ENCODE measurements at places on chromosomes 4 and X.
A peak's percentile ranks its signal among the peaks of the same experiment; 100 is the strongest.

DNA sequence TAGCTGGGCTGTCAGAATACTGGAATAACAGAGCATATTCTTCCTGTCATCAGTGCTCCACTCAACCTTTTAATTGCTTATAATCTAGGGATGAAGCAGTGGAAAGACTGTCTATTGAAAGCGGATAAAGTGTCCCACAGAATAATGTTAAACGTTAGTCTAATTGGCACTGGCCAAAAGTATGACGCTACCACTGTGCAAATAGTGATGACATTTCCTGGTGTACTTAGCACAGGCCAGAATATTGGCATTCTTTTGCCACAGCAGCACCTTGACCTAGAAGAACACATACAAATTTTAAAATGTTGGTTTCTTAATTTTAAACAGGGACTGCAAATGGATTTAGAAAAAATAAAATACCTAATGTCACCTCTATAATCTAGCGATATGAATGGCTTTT, 635.2 kb upstream of the SPANXN1 start:
- no peak for DNase-seq

DNA sequence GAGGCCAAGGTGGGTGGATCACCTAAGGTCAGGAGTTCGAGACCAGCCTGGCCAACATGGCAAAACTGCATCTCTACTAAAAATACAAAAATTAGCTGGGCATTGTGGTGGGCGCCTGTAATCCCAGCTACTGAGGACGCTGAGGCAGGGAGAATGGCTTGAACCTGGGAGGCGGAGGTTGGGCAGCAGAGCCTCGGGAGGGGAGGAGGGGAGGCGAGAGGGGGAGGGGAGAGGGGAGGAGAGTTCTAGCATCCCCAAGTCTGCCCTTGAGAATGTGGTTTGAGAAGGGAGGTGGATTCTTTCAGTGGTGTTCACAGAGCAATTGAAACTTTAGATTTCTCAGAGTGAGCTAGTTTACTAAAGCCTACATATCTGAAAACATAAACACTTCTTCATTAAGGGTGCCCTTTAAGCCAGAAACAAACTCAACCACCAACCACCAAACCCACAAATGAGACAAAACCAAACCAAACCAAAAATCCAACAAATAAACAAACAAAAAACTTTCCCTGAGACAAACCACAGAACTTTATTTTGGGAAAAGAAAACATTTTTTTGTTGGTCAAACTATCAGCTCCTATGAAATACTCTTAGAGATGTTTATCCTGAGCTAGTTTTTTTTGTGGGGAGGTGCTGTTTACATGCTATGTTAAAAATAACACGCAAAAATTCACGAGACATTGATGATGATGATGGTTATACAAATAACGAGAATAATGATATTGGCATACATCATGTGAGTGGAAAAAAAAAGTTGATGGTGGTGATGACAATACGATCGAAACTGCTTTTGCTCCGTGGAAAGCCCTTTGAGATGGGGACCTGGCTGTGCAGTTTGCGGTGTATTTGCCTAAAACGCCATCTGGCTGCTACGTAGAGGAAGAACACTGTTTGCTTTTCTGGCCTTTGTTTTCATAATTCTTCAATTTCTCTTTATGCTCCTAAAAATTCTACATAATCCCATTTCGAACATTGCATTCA, 98.2 kb upstream of the PRKX start:
- DNase-seq: no peak

DNA sequence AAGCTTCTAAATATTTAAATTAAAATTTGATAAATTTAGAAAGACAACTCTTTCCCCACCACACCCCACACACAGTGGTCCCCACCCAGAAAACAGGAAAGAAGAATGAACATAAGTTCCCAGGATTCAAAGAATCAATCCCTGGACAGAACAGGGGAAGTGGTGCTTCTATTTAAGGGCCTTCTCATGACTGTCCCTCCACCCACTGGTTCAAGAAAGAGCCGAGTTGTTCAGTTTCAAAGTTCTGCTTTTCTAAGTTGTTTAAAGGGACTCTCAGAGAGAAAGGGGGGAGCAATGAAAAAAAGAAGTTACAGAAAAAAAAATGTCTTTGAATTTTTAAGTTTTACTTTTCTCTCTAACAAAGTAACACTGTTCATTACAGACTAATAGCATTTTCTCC, 195.8 kb downstream of the PDGFC start:
- DNase-seq: no peak

GRCh38 chr4:997375-998071, 4.3 kb upstream of the SLC26A1 start:
- DNase-seq: no peak

DNA sequence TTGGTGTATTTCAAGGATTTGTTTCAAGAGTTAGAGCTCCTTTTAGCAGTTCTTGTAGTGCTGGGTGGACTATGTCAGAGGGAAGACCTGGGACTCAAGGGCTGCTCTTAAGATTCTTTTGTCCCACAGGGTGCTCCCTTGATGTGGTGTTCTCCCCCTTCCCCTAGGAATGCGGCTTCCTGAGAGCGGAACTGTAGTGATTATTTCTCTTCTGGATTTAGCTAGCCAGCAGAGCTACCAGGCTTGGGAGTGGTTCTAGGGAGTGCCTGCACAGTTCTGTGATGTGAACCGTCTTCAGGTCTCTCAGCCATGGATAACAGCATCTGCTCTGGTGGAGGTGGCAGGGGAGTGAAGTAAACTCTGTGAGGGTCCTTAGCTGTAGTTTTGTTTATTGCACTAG, 336.8 kb downstream of the FSTL5 start:
- no peak for DNase-seq

DNA sequence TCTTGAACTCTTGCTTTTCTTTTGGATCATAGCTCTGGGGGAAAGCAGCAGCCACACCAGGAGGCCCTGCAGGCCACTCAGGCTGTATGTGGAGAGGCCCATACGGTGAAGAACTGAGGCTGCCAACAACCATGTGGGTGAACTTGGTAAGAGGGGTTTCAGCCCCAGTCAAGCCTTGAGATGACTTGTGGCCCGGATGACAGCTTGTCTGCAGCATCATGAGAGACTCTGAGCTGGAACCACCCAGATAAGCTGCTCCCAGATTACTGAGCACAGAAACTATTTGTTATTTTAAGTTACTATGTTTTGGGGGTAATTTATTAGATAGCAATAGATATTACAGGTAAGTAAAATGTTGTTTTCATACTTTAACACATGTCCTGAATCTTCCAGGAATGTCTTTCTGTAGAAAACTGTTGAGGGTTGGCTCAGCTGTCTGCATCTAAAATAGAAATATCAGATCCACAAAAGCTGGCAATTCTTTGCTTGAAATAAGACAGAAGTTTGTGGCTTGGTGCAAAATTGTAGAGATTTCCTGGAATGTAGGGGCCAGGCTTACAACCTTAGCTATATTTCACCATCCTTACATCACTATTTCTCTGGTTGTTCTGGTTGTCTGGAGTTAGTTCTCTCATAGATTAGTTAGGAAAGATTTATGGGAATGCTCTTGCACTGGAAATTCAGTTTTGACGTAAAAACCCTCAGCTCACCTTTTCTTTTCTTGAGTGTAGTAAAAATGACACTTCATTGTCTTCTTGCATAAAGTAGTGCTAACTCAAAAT, 272.1 kb downstream of the RAPGEF2 start:
- peak; percentile 16 for DNase-seq

- DNase-seq: no peak
Observed at GRCh38 chrX:6968231-6968630, 179.3 kb upstream of the STS start.

DNA sequence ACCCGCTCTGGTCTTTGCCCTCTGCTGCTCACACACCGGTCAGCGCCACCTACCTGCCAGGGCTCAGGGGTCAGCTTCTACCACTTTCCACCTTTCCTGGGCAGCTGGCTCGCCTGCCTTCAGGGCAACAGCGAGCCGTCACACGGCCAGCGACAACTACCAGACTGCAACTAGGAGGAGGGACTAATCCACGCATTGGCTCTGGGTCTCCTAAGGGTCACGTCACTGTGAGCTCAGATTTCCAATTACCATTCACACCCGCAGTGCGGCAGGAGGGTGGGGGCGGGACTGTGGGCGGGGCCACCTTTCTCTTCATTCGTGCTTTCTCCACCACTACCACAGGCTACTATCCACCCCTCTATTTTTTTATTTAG, at the start of gene BEX5:
BEX5 (minus strand) TSS at position 172 of the 374 bp plus-strand sequence. CDS start 1,712 bp downstream, outside the sequence.
- DNase-seq: no peak

GRCh38 chr4:157244348-157244747, 23.8 kb downstream of the GRIA2 start:
- no peak for DNase-seq

- DNase-seq: no peak
Observed at GRCh38 chr4:57113870-57114269, 3.7 kb upstream of the IGFBP7 start.

DNA sequence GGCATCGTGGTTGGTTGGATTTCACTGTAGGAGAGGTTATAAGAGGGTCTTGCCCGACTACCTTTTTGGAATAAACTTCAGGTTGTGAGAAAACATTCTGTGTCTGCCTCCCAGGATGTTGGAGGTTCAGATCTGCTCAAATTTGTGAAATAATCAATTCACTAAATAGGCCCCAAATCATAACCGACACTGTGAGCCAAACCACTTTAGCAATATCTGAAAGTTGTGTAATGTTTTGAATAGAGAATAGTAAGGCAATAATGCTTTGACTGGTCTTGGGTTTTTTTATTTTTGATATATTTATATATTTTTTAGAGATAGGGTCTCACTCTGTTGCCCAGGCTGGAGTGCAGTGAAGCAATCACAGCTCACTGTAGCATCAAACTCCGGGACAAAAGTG, 131.2 kb downstream of the GLRA3 start:
- no peak for DNase-seq

DNA sequence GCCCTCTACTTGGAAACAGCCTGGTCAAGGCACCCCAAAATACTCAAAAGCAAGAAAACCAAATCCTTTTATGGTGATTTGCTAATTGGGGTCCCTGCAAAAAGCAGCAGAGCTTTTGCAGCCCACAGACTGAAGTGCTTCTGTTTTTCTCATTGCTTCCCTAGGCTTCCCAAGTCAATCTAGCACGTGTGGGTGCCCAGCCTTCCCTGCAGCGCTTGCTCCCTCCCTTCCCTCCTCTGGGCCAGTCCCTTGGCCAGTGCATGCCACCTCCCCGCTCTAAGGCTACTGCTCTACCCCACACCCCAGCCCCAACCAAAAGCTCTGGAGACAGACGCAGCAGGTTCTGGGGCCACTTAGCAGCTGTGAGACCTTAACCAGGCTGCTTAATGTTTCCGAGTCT, 53.6 kb downstream of the ANAPC4 start:
- DNase-seq: no peak

GRCh38 chr4:123480706-123481418, 84.3 kb downstream of the SPRY1 start:
- peak; percentile 66 for DNase-seq

DNA sequence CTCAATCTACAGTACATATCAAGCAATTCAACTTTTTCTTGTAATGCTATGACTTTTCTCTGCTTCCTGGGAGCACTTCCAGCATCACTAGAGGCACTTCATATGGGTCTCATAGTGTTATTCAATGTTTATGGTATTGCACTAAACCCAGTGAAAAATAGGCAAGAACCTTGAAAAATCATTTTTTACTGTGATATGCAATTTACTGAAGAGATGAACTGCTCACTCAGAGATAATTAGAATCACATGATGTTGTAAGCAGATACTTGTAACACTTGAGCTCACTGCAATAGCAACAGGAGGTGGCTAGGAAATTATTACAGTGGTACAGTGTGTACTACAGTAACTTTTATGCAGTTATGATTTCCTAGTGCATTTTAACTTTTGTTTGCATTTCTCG, 93.3 kb downstream of the RASGEF1B start:
- DNase-seq: no peak

- no peak for DNase-seq
Observed at GRCh38 chr4:89039730-89040338, 17.2 kb downstream of the FAM13A start.

- no peak for DNase-seq
Observed at GRCh38 chrX:10519278-10519677, 101.1 kb downstream of the MID1 start.

GRCh38 chr4:183596067-183596757, 62.8 kb downstream of the RWDD4 start:
- no peak for DNase-seq

DNA sequence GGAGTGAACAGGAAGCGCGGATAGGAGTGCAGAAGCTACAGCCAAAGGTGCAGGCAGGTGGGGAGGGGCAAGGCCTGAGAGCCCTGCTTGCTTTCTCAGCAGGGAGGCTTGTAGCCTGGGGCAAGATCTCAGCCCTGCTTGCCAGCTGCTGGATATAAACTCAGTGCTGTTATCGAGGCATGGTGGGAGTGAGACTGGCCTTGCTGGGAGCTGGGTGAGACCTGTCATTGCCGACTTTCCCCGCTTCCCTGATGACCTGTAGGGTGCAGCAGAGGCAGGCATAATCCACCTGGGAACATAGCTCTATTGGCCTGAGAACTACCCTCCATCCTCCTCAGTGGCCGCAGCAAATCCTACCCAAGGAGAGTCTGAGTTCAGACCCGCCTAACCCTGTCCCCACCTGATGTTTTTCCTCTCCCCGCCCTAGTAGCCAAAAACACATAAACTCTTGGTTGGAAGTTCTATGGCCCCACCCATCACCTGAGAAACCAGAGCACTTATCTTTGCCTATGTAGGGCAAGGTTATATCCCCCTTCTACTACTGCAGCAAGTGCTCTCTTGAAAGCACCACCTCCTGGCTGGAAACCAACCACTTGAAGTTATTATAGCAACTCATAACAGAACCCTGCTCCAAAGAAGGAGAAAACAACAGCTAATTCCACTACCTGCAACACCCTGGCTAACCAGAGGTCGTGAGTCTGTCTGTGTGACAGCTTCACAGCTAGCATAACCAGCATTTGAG, 80.7 kb downstream of the FHIP1A start:
- DNase-seq: no peak

GRCh38 chrX:154717824-154718223, 33.1 kb downstream of the GAB3 start:
- DNase-seq: no peak

DNA sequence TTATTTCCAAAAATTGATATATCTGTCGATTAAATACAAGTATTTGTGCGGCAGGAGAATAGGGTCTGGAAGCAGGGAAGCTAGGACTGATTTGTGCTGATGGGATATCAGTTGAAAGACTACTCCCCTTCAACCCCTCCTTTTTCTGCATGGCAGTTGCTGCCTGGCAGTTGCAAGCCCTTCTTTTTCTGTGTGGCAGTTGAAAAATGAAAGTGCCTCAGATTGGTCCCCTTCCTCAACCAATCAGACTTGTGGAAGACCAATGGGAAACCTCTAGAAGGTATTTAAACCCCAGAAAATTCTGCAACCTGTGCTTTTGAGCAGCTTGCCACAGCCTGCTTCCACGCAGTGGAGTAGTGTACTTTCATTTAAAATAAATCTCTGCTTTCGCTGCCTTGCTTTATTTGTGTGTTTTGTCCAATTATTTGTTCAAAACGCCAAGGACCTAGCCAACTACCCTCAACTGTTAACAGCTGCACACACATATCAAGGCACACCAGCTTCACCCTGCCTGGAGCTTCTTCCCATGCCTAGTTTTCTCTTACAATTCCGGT, 1.5 kb upstream of the TMA16 start:
- DNase-seq: no peak

GRCh38 chr4:138775890-138776289, 239.7 kb upstream of the NOCT start:
- DNase-seq: no peak

Data from AG04450 (cell line).